ENCODE measurements at places on chromosomes 4 and X.
A peak's percentile ranks its signal among the peaks of the same experiment; 100 is the strongest.

DNA sequence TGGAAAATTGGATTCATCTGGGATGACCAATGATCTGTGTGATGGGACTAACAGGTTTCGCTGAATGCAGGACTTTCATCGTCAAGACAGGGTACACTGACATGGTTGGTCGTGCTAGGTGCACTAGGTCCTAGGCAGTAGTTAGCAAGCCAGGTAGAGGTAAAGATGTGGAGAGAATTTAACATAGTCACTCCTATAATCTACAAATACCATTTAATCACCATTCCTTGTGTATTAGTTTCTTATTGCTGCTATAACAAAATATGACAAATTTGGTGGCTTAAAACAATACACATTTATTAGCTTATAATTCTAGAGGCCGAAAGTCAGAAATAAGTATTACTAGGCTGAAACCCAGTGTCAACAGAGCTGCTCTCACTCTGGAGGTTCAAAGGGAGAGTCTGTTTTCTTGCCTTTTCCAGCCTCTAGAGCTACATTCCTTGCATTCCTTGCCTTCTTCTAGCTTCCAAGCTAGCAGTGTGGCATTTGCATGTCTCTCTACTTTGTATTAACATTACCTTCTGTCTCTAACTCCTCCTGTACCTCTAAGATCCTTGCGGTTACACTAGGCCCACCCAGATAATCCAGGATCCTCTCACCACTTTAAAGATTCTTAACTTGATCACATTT lies 98.7 kb upstream of the GRIA3 start:
- DNase-seq = no peak

GRCh38 chrX:10769195-10769594 lies 148.8 kb upstream of the MID1 start:
- no peak for DNase-seq

GRCh38 chrX:21666679-21667078 lies 8.5 kb upstream of the KLHL34 start:
- no peak for DNase-seq

DNA sequence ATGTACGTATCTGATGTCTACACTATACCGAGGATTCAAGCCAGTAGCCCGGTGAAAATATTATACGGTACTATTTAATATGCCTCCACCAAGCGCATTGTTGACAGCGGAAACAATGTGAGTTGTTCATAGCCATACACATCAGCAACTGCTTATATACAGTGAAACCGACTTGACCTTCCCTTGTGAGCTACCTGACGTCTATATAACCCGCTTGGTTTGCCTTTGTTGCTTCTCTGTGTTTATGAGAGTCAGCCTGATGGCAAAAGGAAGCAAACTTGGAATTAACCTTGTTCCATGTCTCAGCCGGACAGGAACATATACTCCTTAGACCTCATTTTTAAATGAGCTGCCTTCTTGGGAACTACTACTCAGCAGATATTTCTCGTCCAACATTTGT lies 211.8 kb downstream of the DCTD start:
- no peak for DNase-seq

GRCh38 chrX:136159611-136160025 lies 12.3 kb downstream of the FHL1 start:
- no peak for DNase-seq

DNA sequence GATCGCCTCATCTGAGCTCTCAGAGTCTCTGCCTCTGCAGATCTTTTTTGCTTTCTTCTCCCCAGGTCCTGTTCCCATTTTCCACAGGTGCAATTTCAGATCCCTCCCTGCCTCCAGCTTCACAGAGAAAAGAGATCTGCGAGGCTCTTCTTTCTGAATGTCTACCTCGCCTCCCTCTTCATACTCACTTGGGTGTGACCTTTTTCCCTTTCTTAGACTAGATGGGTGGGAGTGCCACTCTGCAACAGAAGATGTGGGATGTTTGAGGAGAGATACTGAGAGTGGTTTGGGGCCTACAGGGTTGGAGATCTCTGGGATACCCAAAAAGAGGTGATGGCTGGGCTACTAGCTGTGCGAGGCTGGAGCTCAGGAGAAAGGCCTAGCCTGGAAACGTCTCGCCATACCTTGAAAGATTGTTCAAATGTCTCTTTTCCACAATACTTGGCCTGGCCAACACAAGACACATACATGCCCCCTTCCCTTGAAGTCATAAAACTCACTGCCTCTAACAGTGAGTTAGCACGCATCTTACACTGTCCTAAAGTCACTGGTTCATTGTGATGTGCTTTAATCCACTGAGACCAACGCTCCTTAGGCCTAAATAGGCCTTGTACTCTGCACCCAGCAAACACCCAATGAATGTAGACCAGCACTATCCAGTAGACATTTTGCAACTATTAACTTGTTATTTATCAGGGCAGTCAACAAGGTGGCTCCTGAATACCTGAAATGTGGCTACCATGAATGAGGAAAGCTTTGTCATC lies 33.6 kb downstream of the IRF2 start:
- no peak for DNase-seq

- no peak for DNase-seq
Measured at GRCh38 chrX:64202808-64203325, 2.6 kb downstream of the AMER1 start.

- no peak for DNase-seq
Measured at GRCh38 chrX:16834806-16835205, 35.4 kb downstream of the RBBP7 start.

DNA sequence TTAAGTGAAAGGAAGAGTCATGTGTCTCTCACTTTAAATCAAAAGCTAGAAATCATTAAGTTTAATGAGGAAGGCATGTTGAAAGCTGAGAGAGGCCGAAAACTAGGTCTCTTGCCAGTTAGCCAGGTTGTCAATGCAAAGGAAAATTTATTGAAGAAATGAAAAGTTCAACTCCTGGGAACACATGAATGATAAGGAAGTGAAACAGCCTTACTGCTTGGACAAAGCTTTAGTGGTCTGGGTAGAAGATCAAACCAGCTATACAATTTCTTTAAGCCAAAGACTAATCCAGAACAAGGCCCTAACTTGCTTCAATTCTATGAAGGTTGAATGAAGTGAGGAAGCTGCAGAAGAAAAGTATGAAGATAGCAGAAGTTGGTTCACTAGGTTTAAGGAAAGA lies 24.9 kb downstream of the RHOH start:
- no peak for DNase-seq

GRCh38 chr4:52234561-52235440 lies 183.7 kb downstream of the SPATA18 start:
- DNase-seq = no peak

DNA sequence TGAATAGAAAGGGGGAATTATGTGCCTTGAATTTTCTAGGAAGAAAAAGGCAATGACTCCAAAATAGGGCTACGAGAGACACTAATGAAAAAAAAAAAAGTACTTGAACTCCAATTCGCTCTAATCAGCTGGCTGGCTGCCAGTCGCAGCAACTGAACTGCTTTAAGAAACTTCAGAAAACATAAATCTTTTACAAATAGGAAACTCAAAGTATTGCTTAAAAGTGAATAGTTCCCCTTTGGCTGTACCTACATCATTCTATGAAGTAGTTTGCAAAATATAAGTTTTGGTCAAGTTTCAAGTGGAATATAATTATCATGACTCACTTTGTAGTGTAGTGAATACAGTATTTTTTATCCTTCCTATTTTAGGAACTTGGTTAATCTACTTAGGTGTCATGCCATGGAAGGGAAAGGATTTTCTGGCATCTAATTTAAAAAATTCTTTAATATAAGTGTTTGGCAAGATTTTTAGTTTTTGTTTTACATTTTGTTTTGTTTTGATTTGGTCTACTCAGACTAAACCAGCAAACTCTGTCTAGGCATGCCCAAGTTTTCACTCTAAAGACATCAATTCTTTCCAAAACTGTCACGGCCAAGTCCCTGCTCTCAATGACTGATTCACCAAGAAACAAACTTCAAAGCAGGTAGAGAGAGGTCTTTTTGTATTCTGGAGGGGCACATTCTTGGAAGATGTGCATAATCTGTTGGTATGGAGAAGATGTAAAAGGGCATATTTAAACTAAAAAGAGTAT lies 382.4 kb upstream of the GALNT7 start:
- no peak for DNase-seq

DNA sequence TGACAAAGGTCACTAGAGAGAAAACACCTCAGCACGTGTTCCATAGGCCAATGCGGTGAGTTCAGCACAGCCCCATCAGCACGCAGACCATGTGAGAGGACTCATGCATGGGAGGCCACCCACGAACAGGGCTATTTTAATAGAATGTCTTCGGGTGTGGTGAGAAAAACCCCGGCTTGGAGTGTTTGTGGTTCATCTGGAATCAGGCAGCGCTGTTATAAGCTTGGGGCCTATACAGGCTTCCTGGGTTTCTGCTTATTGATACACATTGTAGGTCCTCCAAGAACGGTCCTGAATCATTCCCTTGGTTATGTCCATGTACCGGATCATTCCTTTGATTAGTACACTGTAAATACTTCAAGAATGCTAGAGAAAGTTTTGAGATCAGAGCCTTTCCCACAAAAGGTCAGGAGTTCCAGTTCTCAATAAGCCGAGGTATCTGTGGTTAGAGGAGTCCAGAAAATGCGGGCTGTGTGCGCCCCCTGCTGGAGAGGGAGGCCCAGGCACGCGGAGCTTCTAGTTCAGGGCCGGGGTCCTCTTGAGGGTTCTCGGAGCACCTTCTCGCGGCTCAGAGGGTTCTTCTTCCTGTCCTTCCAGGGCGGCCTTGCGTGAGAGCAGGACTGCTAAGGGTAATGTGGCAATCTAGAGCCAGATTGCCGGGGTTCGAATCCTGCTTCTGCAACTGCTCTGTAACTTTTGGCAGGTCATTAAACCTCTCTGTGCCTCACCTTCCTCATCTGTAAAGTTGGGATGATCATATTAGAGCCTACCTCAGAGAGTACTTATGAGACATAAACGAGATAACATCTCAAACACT lies 51.8 kb downstream of the TLR10 start:
- DNase-seq = peak; percentile 80

DNA sequence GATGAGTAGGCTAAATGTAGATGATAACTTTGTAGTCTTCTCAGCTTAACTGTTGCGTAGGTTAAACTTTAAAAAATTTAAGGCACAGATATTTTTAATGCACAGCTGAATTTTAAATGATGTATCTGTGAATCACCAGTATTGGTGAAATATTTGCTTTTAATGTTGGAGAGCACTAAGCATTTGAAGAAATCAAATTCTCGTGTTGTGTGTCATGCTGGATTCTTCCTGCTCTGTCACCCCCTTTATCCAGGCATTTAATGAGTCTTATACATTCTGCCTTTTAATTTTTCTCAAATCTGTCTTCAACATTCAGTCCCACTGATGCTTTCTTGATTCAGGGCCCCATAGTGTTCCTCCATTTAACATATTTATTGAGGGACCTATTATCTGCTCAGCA lies 76.7 kb downstream of the SLC4A4 start:
- no peak for DNase-seq

DNA sequence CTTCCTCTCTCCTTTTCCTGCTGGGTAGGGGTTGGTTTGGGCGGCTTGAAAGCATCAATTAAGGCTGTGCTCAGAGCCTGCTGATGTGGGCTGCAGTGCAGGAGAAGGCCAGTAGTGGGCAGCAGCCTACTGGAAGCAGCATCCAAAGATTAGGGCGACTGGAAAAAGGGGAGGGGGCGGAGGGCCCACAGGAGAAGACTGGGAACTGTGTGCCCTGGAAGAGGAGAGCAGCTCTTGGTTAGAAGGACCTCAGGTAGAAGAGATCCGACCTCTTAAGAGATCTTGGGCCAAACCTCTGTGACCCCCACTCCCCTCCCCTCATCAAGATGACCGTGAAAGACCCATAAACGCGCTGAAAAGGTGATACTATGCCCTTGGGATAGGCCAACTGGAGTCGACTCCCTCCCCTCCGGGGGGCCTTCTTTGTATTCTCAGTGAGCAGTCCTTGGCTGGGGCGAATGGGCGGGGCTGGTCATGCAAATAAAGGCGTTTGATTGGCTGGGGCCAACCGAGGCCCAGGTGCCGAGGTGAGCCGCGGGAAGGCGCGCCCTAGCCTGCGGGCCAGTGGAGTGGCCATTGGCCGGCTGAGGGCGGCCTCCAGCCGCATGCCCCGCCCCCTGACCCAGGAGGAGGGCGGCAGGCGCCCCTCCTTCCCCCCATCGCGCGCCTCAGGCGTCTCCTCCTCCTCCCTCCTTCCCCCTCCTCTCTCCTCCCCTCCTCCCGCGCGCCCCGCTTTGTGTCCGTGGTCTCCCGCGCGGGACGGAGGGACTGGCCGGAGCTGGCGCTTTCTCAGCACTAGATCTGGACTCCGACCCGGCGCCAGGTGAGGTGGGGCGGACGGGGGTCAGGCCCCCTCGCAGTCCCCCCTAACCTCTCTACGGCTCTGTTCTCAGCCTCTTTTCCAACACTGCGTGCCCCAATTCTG lies 10.1 kb downstream of the DLG3 start:
- DNase-seq = peak; percentile 74

- DNase-seq = no peak
Measured at GRCh38 chr4:101200561-101200960, 146.8 kb downstream of the PPP3CA start.

GRCh38 chr4:124943938-124944337 lies 231.4 kb upstream of the ANKRD50 start:
- DNase-seq = no peak

DNA sequence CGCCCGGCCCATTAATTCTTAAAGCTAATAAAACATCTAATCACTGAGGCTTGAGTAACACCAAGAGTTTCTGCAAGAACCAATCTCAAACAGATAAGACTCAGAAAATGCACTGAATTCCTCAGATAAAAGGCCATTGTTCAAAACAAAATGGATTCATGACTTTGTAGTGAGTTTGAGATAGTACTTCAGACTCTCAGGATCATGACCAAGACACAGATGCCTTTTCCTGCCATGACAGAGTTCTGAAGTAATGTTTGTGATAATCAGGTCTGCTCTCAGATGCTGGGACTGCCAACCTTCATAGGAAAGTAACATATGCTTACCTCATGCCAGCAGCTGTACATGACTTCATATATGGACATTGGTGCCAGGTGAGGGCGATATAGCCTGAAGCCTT lies 54.6 kb downstream of the NIPAL1 start:
- DNase-seq = no peak

- no peak for DNase-seq
Measured at GRCh38 chr4:101217353-101218031, 129.8 kb downstream of the PPP3CA start.

- DNase-seq = no peak
Measured at GRCh38 chrX:8969378-8969777, 64.5 kb downstream of the FAM9B start.

DNA sequence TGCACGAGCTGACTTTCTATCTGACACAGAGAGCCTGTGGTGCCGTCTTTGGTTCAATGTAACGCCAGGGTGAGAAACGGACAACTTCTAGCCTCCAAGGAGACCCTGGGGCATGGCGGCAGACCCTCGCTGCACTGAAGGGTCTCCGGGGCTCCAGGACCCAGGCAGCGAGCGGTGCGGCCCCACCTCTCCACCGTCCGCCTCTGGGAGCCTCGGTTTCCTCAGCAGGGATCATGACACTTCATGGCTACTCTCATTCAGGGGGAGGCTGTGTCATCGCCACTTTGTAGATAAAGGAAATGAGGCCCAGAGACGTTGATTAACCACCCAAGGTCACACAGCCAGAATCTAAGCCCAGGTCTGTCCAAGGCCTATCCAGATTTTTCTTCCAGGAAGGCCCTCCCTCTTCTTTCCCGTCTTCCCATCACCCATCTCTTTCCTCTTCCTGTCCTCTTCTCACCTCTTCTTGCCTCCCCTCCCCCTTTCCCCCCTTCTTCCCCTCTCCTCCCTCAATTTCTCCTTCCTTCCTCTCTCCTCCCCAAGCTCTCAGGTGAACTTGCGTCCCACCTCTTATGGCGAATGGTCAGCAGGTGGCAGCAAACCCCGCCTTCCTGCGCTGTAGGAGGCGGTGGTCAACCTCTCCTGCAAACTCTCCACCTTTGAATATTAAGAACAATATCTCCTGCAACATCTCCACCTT lies 69.3 kb upstream of the HMX1 start:
- no peak for DNase-seq

GRCh38 chr4:83247415-83248357 lies 36.9 kb downstream of the COQ2 start:
- DNase-seq = no peak

Measured in activated CD4-positive, alpha-beta T cell treated with anti-CD3 and anti-CD28 coated beads, Interleukin-2, amount 10 ng/mL, durations not matched to agents 7 days and 5 days (primary cell).